Activated CD8-positive, alpha-beta memory T cell treated with anti-CD3 and anti-CD28 coated beads, Interleukin-2, amount 50 U/mL, for 48 hours (primary cell): ENCODE measurements at places on chromosomes 4 and X.

DNA sequence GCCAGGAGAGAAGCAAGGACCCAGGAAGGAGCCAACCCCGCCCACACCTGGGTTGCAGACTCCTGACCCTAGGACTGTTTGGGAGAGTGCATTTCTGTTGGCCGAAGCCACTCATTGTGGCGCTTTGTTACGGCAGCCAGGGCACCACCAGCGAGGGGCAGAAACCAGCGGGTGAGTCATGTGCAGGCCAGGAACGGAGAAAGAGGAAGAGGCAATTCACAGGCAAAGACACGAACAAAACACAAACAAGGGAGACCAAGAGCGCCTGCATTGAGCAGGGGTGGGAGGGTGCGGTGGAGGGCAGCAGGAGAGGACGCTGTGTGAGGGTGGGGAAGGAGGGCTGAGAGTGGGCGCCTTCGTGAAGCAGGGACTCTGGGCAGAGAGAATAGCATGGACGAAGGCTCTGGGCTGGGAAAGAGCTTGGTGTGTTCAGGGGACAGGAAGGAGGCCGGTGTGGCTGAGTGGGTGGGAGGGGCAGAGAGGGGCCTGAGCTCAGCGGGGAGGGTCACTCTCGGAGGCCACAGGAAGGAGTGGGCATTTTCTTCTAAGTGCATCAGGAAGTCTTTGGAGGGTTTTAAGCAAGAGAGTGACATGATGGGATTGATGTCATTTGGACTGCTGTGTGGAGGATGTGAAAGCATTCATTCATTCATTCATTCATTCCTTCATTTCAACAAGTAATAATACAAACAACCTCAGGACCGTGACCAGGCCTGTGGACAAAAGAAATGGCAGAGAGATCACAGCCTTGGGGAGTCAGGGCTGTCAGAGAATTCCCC is 12.2 kb upstream of the WFS1 start:
- no peak for DNase-seq

- no peak for DNase-seq
These were observed 76.5 kb downstream of the DDIT4L start for GRCh38 chr4:100113732-100114131.

DNA sequence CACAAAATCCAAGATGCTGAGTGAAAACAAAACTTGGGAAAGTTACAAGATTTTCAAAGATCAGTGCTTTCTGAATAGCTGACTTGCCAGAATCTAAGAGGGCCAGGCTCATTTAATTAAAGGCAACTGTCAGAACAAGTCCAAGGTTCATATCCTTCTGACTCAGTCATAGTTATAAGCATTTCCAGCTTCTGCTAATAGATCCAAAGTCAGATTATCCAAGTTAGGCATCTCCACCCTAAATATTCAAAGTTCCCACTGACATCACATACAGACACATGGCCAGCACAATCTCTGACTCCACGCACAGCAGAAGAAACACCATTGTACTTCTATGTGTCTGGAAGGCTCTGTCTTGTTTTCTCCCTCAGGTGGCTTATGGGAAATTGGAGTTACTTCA is 41.8 kb downstream of the GASK1B start:
- DNase-seq: no peak

DNA sequence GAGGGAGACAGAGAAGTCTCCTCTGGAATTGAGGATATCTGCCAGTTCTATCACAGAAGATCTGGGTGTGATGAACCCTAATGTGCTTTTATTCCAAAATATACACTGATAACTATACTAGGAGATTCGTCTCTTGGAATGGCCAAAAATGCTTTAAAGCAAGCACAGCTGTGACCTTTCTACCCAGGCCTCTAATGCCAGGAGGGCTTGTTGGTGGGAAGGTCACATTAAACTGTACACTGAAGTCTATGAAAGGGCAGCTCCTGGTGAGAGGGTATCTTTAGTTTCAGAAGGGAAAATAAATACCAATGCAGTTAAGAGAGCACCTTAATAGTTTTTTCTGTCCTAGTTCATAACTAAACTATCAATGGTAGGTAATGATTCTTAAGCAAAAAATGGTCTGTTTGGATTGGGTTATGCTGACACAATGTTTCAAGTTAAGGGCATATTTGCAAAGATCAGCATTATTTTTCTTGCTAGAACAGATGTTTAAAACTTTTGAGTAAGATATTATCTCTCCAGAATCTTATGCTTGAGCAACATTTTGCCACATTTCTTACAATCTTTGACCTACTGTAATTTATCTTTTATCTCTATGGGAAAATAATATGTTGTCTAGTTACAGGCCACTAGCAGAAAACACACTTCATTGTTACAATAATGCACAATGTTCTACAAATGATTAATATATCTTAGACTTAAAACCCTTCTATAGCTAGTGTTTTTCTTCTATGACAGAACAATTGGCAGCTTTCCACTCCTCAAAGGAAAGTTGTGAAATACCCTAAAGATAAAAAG is 59.6 kb downstream of the SEC24D start:
- no peak for DNase-seq

- DNase-seq: no peak
These were observed 13.7 kb upstream of the UGT2B17 start for GRCh38 chr4:68589790-68590189.

DNA sequence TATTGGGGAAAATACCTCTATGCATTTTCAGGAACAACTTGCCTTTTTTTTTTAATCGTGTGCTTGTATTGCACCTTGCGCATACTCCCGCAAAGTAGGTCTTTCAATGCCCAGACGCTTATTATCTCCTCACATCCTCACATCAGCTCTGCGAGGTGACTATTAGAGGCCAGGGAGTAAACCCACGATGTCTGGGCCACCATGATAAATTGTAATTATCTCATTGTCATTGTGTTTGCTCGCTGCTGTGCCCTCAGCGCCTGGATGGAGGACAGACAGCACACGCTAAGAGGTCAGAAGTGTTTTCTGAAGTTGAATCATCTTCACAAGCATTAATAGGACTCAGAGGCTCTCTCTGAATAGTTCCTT is 1.0 kb upstream of the RELL1 start:
- no peak for DNase-seq

GRCh38 chrX:39811376-39811775 is 286.4 kb downstream of the BCOR start:
- DNase-seq: no peak

- DNase-seq: no peak
These were observed 264.9 kb downstream of the RAPGEF2 start for GRCh38 chr4:159367781-159368080.

- DNase-seq: no peak
These were observed 44.1 kb downstream of the INPP4B start for GRCh38 chr4:142801966-142802365.

- DNase-seq: no peak
These were observed 540.8 kb downstream of the ADGRL3 start for GRCh38 chr4:61740886-61741285.

DNA sequence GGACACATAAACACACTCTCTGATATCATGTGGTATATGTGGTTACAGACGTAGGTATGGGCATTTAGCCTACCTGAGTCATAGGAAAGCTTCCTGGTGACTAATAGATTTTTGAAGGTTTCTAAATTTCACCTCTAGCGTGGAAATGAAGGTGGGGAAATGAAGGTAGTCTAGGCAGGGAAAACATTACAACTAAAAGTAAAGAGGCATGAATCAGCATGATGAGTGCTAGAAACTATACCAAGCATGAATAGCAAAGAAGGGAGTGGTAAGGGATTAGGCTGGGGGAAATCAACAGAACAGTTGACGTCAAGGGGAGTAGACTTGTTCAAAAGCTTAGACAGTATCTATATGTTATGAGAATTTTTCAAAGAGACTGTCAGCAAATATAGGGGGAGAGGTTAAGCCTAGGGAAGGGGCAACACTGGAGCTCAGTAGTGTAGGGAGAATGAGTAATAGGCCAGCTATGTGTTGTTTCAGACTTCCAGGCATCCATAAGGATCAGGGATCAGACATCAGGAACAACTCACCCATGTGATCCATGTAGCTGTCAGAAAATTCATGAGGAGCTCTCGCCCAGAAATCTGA is 279.3 kb upstream of the DIPK2B start:
- no peak for DNase-seq

GRCh38 chr4:175767150-175767549 is 44.9 kb downstream of the GPM6A start:
- no peak for DNase-seq

DNA sequence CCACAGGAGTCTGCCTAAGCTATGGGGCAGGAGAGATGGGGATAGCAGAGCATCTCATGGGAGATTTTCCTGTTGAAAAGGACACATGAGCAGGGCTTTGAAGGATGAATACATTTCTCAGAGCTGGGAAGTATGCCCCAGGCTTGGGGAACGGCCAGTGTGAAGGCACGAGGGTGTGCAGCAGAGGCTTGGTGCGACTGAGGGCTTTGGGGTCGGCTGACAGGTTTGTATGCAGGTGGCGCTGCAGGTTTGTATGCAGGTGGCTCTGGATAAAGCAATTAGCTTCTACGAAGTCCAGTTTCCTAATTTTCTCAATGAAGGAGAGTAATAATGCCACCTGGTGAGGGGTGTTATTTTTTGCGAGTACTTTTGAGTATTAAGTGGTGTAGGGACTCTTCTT is 6.8 kb upstream of the KIAA0232 start:
- DNase-seq: no peak

DNA sequence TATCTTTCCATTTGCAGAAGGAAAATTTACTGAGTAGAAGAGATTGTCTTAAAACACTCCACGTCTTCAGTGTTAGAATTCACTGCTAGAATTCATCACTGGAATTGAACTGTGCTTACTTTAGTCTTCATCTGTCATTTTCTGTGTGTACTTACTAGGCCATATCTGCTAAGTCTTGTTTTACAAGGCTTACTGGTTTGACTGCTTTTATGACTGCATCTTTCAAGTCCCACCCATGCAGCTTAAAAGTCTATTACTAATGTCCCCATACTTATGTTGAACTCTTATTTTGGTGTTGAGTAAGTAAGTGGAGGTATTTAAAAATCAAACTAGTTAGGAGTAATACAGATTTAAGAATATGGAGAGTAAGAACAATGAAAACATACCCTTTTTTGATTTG is 14.6 kb downstream of the CLCN3 start:
- no peak for DNase-seq

GRCh38 chrX:118360429-118361125 is 14.7 kb downstream of the WDR44 start:
- no peak for DNase-seq

GRCh38 chrX:19867411-19867732 is 20.0 kb downstream of the SH3KBP1 start:
- DNase-seq: no peak

GRCh38 chr4:65510976-65511375 is 159.3 kb downstream of the EPHA5 start:
- no peak for DNase-seq

GRCh38 chrX:139538907-139539790 is 8.6 kb downstream of the F9 start:
- no peak for DNase-seq

DNA sequence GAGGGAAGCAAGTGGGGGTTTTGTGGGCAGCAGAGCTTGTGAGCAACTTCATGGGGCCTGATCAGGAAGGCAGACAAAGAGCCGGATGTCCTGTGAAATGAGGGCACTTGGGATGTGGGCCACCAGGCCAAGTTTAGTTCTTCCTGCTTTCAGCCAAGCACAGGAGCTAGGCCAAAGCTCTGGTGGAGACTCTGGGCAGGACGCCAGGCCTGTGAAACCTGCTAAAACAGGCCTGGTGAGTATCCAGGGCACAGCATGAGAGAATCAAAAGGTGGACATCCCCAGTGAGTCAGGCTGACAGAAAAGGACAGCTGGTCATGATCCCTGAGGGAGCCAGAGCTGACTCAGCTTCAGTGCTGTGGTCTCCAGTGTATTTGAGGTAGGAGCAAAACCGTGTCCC is 95.7 kb downstream of the NPNT start:
- no peak for DNase-seq

DNA sequence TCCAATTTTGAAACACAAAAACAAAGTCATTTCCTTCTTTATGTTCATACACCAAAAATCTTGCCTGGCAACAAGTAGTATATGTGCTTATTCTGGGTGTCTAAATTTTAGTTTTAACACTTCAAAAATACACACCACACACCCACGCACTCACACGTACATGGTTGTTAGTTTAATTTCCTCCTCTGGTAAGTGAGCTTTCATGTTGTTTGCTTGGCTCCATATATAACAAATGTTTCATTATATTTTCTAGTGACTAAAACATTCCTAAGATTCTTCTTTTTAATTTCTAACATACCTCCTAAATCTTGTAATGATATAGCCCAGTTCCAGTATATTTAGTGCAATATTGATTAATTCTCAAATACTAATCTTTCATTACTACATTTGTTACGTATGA is 80.9 kb downstream of the PRDM5 start:
- no peak for DNase-seq

- no peak for DNase-seq
These were observed 1028.1 kb downstream of the SH3BGRL start for GRCh38 chrX:82230013-82230412.

DNA sequence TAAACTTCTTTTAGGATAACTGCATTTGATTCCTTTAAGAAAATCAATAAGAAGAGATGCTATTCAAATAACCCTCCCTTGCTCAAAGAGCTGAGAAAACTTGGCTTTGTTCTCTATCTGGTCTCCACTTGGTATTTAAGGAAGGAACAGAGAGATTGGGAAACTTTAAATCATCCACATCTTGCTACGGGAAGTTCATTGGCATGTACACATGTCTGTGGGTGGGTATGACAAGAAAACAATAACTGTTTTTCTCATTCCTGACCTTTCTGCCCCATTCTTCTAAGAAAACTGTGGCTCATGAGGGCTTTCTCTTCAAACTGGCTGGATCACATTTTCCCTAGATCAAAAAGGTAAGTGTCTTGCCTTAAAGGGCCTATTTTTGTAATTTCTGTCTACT is 6.0 kb downstream of the SEL1L3 start:
- no peak for DNase-seq

DNA sequence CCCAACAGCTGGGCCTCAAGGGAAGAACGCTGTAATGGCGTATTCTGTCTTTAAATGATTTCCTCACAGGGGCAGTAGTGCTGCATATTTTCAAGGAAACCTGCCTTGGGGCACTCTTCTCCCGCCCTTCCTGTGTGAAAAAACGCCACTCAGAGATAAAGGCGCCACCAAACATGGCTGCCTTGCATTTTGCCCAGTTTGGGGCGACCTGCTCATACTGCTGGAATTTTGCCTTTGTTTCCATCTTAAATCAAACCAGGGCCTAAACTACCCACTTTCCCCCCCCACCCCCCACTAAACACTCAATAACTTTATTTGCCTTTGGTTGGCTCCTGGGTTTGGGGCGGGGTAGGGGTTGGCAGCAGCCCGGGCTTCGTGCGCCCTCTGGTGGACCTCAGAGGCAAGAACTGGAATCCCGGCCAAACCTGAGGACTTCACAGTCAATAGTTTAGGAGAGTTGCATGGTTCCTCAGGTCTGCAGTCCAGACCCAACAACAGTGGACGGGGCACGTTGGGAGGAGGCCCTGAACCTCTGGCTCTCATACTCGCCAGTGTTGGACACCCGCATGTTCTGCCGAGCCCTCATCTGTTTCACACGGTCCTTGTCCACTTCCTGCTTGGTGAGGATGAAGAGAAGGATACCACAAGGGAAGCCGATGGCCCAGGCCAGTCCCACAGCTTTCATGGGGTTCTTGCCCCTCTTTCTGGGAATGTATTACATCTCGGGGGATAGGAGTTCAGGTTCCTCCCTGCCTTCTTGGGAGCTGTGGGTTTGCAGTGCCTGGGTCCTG is 220.1 kb upstream of the STK26 start:
- DNase-seq: peak; percentile 53
